ENCODE measurements at places on chromosomes 1 and 21. TPM values are rescaled to one million over a fixed set of nuclear protein-coding genes. Genes with fewer than 3 reads are reported as not detected.

The OR10K1 gene
- not detected for total RNA-seq

The OR6N1 gene
- 0.16 TPM for total RNA-seq

The MAGOH gene
- total RNA-seq: 24.2 TPM

The IKBKE gene
- 11.5 TPM for total RNA-seq

The RAB3B gene
- 63.4 TPM for total RNA-seq

The PIK3R3 gene
- 5.0 TPM for total RNA-seq

The LRRC8B gene
- total RNA-seq: 2.5 TPM

The SPRR2A gene
- total RNA-seq: not detected

The OR2T11 gene
- total RNA-seq: not detected

The LAD1 gene
- total RNA-seq: not detected

The OVAAL gene
- not detected for total RNA-seq

The NBPF4 gene
- not detected for total RNA-seq

The CACHD1 gene
- total RNA-seq: 11.6 TPM

The RNF2 gene
- total RNA-seq: 27.0 TPM

The HES2 gene
- 0.09 TPM for total RNA-seq

The PODN gene
- 47.5 TPM for total RNA-seq

The MMEL1 gene
- not detected for total RNA-seq

The MINDY1 gene
- 10.9 TPM for total RNA-seq

The ZNF648 gene
- total RNA-seq: not detected

The ANKRD65 gene
- 2.4 TPM for total RNA-seq

Measured in fibroblast of the aortic adventitia (primary cell).